ENCODE measurements at places on chromosomes 4 and X.

DNA sequence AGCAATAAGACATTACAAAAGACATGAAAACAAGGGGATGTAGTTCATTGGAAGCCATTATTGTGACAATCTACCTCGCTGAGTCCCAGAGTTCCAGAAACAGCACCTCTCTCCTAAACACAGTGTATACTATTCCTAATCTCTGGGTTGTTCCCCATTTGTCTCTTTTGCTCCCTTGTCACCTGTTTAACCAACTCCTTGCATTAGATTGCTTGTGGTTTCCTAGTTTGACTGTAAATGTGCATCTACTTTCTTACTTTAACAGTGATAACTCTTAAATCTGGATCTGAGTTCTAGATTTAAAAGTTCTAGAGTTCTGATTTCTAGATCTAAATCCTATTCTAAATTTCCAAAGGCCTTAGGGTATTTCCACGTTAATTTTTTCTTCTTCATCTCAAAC lies 71.6 kb upstream of the TET2 start:
- no peak for DNase-seq

DNA sequence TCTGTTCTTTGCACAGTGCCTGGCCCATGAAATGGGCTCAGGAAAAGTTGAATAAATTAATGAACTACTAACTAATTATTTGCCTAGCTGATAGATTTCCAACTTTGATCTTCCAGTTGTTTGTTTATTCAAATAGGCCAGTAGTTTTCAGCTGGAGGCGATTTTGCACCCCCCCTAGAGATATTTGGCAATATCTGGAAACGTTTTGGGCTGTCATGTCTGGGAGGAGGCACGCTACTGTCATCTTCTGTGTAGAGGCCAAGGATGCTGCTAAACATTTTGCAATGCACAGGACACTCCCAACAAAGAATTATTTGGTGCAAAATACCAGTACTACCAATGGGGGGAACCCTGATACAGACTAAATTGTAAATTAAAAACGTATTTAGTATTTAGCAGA lies 81.9 kb downstream of the VCX2 start:
- no peak for DNase-seq

DNA sequence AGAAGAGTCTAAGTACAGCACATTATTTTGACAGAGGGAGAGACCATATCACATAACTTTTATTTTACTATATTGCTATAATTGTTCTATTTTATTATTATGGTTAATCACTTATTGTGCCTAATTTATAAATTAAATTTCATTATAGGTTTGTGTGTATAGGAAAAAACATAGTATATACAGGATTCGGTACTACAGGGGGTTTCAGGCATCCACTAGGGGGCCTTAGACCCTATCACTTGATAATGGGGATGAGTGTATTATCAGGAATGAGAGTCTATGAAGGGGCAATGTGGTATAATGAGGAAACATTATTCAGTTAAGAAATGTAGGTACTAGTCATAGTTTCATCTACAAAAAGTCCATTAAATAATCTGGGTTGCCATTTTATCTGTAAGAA lies 833.1 kb downstream of the C4orf33 start:
- no peak for DNase-seq

DNA sequence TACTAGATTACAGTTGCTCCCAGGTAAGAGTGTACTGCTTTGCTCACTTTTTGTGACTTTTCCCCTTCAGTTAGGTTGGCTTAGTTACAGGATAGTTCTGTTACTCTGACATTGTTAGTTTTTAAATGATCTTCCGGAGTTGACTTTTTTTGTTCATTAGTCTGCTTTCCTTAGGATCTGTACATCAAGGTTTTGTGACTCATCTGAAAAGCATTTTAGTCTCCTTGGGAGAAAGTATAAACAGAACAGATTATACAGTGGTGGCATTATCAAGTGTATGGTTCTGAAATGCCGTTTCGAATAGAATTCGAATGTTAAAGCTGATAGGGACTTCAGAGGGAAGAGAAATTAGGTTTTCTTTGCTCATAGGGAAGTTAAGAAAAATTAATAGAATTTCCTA lies 63.3 kb downstream of the USP9X start:
- DNase-seq, result no peak

DNA sequence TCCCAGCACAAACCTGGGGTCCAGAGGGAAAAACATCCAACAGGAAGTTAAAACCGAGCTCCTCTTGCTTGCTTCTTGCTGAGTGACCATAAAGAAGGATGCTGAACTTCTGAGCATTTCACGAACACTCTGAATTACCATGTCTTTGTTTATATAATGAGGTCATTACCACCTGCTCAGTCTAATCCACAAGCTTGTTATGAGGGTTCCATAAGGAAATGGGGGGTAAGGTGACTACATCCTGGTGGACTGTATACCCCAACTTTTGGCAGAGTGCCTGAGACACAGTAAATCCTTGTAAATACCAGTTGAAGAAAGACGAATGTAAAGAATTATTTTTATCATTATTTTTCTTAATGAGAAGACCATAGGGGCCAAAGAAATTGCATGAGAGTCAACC lies 16.8 kb downstream of the CCDC149 start:
- no peak for DNase-seq

- no peak for DNase-seq
These were observed 538.7 kb upstream of the PABPC4L start for GRCh38 chr4:134740290-134740689.

DNA sequence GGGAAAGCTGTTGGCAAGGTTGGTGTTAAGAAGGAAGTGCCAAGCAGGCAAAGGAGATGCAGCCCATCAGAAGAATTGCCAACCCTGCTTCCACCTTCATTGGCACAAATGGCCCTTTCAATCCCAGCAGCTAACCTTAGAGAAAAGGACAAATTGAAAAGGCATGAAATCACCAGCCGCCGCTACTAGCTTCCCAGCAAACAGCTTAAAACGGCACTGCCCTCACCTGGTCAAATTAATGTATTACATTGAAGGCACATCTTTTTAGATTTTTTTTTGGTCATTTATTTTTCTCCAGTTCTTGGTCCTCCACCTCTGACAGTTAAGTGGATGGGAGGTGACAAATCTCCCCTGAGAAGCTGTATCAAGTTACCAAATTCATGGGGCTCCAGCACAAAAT lies 51.0 kb upstream of the NHSL2 start:
- DNase-seq, result no peak

- DNase-seq, result no peak
These were observed 7.5 kb downstream of the PLA2G12A start for GRCh38 chr4:109722357-109722756.

- no peak for DNase-seq
These were observed 30.6 kb upstream of the NSUN7 start for GRCh38 chr4:40719008-40719623.

DNA sequence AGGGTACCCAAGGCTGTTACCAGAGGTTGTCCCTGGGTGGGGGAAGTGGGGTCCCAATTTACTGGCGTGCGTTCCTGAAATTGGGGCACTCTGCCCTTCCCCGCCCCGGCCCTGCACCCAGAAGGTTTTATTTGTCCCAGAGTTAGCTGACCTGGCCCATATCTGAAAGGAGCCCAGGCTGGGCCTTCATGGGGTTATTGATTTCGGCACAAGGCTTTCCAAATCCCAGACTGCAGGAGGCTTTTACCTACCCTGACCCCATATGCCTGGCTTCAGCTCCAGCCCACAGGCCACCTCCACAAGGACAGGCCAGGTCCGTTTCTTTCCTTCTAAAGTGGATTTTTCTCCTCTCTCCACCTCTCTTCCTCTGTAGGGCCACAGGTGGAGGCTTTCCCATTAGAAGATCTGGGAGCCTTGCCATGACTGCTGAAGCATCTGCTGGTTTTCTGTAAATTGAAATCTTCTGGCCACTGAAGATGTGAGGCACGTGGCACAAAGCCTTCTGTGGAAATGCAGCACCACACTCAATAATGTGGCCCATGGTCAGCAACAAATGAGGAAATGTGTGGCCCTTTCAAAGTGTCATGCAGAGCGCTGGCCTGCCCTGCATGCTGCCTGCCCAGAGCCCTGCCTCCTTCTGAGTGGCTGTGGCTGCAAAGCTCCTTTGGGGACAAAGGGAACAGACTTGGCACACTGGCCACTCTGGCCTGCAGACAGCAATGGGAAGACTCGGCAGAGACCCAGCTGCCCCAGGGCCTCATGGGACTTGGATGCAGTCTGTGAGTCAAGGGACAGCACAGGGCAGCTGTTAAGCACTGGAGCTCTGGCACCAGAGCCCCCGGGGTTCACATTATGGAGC lies 43.1 kb upstream of the MTM1 start:
- no peak for DNase-seq

- DNase-seq, result no peak
These were observed 114.2 kb upstream of the MAP3K15 start for GRCh38 chrX:19629541-19629940.

DNA sequence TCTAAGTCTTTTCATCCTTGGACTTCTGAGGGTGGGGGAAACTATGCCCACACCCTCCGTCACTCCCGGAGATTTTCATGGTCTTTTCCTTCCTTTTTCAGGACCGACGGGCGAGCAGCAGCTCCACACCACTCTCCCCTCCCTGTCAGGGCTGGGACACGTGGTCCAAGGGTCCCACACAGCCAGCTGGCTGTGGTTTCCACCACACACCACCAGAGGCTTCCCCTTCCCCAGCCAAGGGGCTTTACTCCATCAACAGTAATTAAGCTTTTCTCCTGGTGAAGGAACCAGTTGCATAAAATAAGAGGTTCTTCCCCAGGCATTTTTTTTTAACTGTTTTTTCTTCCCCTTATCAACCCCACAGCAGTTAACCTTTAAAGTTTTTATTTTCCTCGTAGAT lies 453.9 kb downstream of the GPAT3 start:
- DNase-seq, result no peak

DNA sequence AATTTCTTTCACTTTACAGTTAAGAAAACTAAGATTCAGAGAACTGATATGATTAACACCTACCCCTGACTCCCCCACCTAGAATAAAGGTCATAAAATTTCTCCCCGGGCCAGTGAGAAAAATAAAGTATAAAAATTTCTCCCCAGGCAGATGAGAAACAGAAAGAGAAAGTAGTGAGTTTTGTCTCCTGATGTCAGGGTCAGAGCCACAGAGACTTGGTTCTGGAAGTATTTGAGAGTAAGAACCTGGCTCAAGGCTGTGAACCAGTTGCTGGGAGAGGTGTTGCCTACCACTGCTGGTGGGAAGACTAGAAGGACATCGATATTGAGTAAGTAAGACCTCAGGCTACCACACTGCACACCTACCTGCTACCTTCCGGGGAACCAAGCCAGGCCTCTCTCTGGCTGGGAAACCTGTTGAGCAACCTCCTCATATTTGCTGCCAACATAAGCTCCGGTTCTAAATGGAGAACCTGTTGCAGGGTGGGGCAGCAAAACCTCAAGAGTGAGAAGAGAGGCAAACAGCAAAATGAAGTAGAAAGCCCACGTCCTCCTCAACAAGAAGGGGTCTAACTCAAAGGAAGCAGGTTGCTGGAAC lies 104.2 kb upstream of the PUDP start:
- DNase-seq, result no peak

DNA sequence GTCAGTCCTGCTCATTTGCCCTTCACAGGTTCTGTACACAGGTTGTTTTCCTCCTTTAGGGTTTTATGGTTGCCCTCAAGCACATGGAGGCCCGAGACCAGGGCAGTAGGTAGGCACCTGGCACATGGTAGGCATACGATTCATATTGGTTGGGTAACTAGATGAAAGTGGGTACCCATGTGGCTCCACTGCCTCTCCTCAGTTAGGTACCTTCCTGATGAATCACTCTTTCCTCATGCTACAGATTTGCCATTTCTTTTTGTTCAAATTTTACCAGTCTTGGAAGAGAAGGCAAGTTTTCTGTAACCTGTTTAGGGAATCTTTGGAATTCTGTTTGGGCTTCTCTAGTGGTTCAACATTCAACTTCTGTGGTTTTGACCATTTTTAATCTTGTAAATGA lies 121.3 kb downstream of the FHIP1A start:
- DNase-seq, result no peak

DNA sequence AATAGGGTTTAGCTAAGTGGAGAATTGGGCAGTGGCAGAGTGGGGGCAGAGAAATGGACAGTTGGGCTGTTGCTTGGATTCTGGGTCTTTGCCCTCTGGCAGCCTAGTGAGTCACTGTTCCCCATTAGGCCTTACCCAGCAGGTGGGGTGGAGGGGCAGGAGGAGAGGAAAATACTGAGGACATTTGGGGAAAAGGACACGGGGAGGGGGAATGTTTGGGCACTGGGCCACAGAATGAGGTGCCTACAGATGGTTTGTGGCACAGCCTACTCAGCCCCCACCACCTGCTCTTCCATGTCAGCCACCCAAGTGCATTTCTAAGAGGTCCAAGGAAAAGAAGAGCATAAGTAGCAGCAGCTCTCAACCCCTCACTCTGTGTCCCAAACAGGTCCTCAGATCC lies 13.0 kb downstream of the SLC16A2 start:
- DNase-seq, result no peak

GRCh38 chr4:36053930-36054329 lies 190.4 kb downstream of the ARAP2 start:
- DNase-seq, result no peak

DNA sequence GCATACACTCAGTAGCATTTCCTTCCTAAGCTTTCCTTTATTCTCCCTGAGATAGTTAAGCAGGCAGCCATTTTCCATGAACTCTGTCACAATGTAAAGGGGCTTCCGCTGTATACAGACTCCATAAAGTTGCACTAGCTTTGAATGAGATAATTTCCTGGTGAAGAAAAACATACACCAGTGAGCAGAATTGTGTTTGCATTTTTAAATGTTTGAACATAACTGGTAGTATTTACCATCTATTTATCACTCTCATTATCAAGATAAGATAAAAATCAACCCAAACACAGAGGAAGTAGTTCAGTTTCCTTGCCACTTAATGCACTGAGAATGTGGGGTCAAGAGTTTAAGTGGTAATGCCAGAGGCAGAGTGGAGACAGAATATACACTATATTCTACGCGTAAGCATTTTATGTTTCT lies 54.1 kb downstream of the TXK start:
- DNase-seq, result no peak

DNA sequence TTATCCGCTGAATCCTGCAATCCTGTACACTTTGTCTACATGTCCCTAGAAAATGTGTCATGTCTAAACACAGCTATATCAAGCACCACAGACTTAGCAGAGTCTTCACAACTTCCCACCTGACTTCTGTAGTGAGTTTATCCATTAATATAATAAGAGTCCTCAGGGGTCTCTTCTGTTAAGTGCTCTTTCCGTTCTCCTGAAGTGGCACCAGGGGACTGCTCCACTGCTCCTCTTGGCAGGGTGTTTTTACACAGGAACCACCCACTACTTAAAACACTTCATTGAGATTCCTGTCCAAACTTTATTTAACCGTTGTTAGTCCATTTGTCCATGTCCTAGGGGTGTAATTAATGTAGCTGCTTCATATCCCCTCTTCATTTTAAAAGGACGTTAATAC lies 1000.4 kb downstream of the STPG2 start:
- DNase-seq, result no peak

DNA sequence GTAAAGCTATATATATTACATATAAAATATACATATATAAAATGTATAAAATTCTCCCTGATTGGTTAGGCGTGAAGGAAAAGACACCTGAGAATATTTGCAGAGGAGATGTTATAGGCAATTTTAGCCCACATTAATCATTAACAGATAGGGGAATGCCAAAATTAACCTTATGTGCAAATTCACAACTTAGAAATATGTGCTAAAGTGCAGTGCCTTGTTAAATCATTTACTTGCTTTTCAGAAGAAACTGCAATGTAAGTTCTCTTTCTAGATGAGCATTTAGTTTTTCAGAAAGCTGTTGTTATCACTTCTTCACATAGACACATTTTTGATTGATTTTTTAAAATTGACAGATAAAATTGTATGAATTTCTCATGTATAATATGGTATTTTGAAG lies 5.6 kb downstream of the TASL start:
- no peak for DNase-seq

- DNase-seq, result no peak
These were observed 45.3 kb downstream of the ANK2 start for GRCh38 chr4:113094802-113095201.

All from T-cell (primary cell).